ENCODE measurements at places on chromosomes 3 and 15.

DNA sequence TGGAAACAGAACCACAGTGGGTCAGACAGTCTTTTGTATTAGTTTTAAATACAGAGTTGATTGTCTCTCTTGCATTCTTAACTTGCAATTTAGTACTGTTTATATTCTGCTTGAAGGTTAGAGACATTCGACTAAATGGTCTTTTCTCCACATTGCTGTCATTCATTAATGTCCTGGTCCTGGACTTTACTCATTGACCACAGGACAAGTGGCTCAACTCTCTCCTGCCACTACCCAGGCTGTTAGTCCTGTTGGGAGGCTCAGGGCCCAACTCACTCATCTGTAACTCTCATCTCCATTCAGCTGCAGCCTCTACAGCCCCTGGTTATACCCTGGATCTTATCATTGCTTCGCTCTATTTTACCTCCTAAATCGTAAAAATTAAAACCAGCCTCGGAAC lies 427.4 kb downstream of the LPP start:
- no peak for DNase-seq

GRCh38 chr3:129417326-129417725 lies 11.1 kb downstream of the EFCAB12 start:
- no peak for DNase-seq

GRCh38 chr15:80783260-80783659 lies 4.1 kb downstream of the CEMIP start:
- DNase-seq: no peak

GRCh38 chr3:142787719-142788118 lies 63.9 kb downstream of the TRPC1 start:
- DNase-seq: no peak

GRCh38 chr15:68303560-68304436 lies 26.3 kb downstream of the FEM1B start:
- DNase-seq: no peak

- DNase-seq: no peak
These were observed 440.1 kb downstream of the GABRG3 start for GRCh38 chr15:27410996-27411605.

DNA sequence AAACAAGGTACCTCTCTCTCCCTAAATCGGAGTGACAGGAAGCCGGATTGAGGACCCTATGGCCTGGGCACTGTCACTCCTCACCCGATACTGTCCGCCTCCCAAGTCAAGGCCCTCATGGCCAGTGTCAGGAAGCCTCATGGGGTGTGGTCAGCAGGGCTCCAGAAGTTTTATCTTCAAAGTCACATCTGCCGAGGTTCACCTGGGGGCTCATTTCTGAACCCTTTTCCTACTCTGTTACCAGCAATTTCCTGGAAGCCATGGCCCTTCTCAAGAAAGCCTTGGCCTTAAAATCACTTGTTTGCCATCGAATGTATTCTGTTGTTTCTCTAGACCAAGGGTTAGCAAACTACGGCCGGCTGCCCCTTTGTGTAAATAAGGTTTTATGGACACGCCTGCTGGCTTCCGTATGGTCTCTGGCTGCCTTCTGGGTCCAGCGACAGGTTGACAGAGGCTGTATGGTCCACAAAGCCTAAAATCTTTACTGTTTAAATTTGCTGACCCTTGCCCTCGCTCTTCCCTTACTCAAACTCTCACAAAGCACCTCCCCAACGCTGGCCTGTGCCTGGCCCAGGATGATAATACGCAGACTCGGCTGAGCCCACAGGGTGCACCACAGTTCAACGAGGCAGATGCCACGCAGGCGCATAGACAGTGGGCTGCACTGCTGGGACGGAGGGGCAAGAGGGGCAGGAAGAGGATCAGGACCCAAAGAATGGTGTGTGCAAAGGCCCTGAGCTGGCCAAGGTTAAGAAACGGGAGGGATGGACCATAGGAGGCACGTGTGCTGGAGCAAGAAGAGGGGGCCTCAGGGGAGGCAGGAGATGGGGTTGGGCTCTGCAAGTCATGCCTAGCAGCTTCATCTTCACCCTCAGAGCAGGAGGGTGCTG lies 24.7 kb upstream of the DUSP7 start:
- no peak for DNase-seq

GRCh38 chr15:84699538-84700191 lies 16.3 kb downstream of the SEC11A start:
- no peak for DNase-seq

DNA sequence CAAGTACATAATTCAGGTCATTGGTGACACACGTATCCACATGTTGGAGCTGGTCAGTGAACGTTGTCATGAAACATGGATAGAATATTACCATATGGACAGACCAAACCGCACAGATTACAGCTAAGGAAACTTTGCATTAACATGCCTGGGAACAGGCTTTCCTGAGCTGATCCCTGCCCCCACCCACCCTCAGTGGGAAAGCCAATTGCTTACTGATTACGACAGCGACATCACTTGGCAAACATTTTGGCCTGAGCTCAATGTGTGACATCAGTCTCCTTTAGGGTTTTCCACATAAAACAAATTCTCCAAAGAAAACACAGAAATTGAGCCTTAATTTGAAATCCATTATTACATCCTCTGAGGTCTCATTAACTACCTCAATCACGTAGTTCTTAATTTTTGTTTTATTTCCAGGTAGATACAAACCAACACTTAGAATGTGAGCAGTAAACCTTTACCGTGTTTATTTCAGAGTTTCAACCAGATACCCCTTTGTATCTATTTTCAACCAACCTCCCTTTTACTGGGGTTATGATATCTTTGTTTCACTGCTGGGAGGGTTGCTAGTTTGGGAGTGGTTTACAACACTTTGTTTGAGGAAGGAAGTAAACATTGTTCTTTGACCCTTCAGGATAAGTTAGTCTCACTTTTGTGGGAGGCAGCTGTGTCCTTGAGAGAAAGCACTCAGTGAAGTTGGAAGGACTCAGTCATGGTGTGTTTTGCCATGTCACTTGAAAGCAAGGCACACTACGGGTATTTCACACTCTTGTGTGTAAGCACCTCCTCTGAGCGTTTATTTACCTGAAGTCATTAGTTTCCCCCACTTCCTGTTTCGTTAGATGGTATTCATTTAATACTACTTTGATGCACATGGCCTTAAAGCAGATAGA lies 103.1 kb downstream of the CMSS1 start:
- no peak for DNase-seq

GRCh38 chr3:115685097-115685496 lies 61.8 kb downstream of the GAP43 start:
- no peak for DNase-seq

- no peak for DNase-seq
These were observed 1.3 kb downstream of the SLC6A6 start for GRCh38 chr3:14403619-14404155.

DNA sequence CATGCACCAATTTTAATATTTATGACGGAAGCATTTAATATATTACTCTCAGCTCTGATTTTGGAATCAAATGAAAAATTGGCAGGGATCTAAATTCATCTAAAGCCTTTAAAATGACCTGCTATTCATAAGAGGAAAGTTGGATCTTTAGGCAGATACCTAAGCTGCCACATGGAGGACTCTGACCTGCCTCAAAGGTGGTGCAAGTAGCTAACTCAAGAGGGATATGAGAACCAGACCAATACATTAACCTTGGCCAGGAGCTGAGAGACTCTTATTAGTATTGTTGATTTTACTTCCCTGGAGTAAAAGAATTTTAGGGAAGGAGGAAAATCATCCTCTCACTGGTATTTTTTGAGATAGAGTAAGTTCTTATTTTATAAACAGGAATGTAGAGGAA lies 17.7 kb downstream of the ZNF654 start:
- no peak for DNase-seq

DNA sequence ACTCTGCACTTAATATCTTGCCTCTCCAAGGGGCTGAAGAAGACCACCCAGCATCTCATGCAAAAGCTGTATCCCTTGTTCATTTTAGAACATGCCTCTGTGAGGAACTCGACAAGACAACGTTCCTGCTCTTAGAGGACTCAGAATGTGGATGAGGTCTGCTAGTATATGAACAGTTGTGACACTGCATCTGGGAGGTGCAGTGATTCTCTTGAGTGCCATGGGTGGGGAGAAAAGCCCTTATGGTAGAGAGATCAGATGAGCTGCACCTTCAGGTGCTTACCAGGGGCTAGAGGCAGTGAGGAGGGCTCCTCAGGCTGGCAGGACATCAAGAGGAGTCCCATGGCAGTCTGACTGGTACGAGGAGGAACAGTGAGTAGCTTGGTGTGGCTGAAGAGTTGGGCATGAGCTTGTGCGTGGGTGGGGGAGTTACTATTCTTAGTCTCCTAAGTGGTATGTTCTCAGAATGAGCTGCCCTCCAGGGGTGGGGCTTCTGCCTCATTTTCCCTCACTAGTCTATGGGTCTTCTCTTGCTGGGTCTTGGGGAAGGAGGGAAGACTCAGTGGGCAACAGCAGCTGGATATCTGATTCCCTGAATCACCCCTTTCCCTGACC lies 56.7 kb upstream of the ATP2B2 start:
- DNase-seq: no peak

DNA sequence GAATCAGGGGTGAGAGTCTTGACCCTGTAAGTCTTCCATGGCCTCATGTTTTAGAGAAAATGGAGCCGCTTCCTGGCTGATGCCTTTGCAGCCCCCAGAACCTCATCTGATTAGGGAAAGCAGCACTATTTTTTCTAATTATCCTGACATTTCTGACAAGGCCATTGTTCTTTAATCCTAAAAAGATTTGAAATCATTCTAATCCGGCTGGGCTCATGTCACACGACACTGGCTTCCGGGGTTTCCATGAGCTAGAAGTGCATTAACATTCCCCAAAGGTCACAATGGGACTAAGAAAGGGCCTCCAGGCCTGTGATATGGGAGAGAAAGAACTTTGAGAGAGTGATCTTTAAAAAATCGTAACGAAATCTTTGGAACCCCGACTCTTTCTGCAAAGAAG lies 33.1 kb downstream of the RBP2 start:
- DNase-seq: no peak

GRCh38 chr3:107263269-107264021 lies 113.8 kb upstream of the CCDC54 start:
- DNase-seq: no peak

DNA sequence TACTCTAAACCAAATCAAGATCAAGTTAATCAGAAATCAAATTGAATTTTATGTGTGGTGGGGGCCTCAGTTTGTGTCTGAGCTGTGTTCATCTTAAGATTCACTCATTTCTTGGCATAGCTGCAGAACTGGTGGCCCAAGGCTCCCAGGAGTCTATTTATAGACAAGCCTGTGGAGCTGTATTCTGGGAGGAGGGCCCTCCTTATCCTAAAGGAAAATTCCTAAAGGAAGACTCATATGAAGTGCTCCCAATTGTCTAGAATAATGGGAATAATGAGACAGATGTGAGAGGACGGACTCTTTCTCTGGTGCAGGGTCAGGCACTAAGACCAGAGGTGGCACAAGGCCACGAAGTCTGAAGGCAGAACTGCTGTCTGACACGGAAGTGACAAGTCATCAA lies 38.9 kb downstream of the C3orf85 start:
- DNase-seq: no peak

DNA sequence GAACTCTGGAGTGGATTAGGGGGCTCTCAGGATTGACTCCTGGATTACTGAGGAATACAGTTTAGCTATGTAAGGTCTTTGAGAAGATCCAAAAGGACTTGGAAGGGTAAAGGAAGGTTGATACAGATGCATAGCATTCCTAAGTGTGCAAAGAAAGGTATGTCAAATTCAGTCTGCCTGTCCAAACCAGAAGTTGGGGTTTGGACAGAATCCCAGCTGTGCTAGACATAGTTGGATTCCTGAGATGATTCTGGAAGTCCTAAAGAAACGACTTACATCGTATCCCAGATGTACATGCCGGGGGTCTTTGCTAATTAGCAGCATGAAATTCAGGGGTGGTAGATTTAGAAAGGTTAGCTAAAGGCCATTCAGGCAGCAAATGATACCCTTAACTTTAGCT lies 97.7 kb upstream of the TSPAN3 start:
- no peak for DNase-seq

GRCh38 chr3:186359078-186359477 lies 3.0 kb downstream of the DGKG start:
- no peak for DNase-seq

DNA sequence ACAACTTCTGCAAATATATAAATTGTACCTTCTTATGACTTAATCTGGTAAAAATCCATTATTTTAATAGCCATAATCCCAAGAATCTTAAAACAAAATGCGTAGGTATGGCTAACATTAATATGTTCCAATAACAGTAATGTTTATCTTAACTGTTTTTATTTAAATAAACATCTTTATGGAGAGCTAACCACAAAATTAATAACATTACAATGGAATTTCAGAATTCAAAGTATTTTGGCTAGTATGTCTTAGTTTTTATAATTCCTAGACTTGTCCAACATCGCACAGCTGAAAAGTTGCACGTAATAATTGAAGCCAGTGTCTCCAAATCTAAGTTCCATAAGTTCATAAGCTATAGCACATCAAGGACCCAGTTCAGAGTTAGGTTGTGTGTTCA lies 47.6 kb downstream of the ANKRD28 start:
- DNase-seq: no peak

DNA sequence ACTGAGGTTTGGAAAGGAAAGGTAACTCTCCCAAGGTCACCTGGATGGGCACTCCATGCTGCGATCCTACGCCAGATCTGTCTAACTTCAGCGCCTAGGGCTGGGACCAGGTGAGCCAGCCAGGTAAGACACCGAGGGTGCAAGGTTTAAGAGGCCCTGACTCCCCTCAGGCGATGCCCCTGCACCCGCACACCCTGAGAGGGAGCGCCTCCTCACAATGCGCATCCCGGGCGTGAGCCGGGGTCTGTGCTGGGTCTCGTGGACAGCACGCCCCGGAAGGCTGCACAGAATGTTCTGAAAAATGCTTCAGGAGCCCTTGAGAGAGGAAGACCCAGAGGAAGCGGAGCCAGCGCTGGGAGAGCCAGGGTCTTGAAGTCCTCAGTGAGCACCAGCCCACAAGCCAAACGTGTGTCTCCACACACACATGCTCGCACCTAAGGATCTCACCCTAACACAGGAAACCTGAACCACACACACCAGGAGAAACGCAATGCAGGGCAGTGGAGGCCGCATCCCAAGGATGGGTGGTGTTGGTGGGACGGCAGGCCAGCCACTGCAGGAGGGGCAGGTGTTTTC lies 142.0 kb downstream of the ADAMTS17 start:
- no peak for DNase-seq

GRCh38 chr15:28208583-28208982 lies 109.5 kb upstream of the OCA2 start:
- DNase-seq: no peak

DNA sequence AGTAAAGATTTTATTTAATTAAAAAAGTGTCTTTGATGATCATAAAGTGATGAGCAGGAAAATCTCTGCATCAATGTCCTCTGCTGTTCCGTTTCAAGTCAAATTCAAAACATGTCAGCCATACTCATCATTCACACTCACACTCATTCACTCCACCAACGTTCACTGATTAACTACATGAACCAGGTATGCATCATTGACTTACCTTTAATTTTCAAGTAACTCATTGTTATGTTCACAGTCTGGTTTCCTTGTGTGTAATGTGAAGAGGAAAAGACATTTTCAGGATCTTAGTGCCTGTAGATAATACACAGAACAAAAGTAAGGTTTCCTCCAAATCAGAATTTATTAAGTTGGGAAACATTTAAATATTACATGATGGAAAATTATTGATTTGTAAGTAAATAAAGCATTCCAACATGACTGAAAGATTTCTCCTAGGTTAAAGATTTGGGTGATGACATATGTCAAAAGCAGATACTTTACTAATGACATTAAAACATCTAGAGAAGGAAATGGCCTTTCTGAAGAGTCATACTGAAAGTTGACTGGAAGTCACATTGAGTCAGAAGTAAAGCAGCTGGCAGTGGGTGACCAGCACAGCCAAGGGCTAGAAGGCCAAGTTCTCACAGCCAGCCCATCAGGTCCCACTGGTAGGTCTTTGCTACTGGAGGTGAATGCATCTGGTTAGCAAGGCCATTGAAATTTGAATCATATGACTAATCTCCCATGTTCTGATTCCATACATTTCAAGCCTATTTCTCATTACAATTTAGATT lies 251.9 kb downstream of the CDIN1 start:
- no peak for DNase-seq
